ENCODE measurements at places on chromosomes 11 and 22. TPM values are rescaled to one million over a fixed set of nuclear protein-coding genes. Genes with fewer than 3 reads are reported as not detected.

The DCDC1 gene
- total RNA-seq: not detected

The CAVIN3 gene
- 18.5 TPM for total RNA-seq

The HTR3A gene
- total RNA-seq: not detected

The C11orf16 gene
- not detected for total RNA-seq
